ENCODE measurements at places on chromosomes 4 and X.

DNA sequence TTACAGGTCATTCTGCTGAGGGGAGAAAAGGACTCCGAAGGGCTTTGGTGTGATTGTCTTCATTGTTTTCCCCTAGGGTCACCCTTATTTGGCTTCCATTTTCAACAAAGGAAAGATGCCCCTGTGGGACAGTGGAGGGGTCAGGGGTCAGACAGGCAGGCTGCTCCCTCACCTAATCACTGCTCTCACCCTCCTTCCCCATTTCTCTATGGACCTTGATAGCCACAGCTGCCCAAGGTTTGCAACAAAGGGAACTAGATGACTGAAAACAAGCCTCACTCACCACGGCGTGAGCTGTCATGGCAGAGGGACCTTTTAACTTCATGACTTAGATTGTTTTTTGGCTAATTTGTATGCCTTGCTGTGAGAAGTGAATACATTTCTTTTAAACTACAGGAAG lies 40.7 kb downstream of the C4orf51 start:
- DNase-seq, result no peak

DNA sequence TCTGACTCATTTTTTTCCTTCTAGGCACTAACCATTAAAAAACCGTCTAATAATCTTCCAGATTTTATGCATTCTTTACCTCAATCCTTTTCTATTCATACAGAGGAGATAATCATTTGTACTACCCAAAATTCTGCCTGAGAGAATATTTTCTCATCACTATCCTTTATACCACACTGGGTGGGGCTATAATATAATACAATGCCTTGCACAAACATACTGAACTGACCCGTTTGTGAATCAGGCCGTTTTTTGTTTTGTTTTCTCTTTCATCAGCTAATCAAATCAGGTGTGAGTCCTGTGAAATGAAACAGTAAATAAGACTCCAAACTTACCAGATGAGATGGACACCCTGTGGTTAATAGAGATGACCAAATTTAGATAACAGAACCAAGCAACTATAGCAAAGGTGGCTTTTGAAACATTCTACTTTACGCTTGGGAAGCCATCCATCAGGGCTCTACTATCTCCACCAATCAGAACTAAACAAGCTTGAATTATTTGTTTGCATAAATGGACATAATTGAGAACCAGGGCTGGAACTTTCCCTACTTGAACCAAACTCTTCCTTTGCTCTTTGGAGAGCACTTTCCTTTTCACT lies 573.0 kb downstream of the GABRG1 start:
- DNase-seq, result no peak

DNA sequence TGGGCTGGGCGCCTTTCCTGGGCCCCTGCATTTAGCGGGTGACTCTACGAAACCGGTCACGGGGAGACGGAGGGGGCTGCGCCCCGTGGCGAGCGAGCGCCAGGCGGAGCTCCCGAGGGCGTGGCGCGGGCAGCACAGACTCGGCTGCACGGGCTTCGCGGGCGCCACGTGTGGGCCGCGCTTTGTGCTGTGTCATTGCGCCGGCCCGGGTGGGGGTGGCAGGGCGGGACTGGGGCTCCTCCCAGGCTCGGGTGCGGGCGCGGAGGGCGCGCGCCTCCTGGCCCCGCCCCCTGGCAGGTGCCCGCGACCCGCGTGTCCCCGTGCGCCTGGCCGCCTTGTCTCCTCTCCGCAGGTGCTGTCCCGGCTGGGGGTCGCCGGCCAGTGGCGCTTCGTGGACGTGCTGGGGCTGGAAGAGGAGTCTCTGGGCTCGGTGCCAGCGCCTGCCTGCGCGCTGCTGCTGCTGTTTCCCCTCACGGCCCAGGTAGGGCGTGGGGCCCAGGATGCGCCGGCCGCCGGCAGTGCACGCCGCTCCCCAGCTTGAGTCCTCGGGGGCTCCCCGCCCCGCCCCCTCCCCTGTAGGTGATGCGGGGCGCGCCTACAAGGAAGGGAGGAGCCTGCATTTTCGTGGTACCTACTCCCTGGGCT lies 651 bp downstream of the UCHL1 start:
- DNase-seq, result no peak

DNA sequence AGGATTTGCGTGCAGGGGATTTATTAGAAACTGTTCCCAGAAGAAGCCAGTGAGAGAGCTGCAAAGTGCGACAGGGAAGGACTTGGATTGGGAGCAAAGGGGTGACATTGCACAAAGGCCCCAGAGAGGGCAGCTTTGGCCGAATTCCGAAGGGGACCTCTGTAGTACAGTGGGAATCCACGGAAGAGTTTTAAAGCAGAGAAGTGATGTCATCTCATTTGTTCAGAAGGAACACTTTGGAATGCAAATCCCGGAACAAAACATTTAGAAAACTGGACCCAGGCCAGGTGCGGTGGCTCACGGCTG lies 71.7 kb downstream of the FAM184B start:
- DNase-seq, result no peak

- no peak for DNase-seq
Observed at GRCh38 chr4:107747748-107748486, 27.9 kb upstream of the PAPSS1 start.

DNA sequence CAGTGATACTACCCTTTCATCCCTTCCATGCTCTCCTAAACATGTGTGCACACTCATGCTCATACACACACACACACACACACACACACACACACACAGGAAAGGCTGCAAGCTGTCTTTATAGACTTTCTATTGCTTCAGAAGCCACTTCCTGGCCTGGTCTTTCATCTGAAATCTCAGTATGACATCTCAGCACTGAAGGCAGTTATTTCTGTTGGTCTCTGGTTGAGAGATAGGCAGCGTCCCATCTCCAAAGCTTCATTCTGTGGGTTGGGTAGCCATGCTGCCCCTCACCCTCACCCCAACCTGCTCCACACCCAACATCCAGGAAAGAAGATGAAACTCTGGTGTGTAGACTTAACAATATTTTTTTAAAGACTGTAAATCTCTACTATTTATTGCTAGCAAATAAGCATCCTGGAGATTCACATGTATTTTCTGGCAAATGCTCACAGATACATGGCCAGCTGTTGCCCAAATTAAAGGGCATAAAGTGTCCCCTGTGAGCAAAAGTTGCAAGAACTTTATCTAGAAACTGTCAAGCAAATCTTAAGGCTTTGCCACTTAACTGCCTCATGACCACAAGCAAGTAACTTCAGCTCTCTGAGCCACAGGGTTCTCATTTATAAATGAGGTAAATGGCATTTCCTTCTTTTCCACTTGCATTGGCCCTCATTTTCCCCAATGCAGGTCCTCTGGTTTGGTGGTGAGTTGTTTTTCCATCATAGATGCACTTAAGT lies 189.8 kb upstream of the AFF2 start:
- peak; percentile 4 for DNase-seq

Data from activated naive CD8-positive, alpha-beta T cell treated with anti-CD3 and anti-CD28 coated beads, Interleukin-2, amount 50 U/mL, for 16 hours (primary cell).